NCI-H446 (cell line): ENCODE measurements at places on chromosomes 7 and 10.

DNA sequence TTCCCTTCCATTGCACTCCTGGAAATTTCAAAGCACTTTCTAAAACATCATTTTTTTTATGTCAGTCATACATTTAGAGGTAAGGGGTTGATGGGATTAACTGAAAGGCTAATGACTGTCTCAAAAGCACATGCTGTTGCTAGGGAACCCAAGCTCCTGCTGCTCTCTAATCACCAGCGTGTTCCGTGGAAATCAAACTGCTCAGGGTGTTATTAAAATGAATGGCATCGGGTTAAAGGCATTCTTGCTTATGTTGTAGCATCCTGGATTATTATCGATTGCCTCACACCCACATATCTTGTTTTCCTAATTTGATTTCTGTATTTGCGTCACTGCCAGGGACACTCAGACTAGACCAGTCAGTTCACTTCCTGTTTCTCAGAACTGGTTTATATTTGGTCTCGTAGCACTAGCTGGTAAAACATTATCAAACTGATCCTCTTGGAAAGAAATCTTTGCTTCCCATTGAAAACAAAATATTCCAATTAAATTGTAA is 216.5 kb upstream of the MKLN1 start:
- no peak for DNase-seq

- peak; percentile 73 for DNase-seq
Observed at GRCh38 chr7:151368136-151368571, 26.5 kb downstream of the NUB1 start.

DNA sequence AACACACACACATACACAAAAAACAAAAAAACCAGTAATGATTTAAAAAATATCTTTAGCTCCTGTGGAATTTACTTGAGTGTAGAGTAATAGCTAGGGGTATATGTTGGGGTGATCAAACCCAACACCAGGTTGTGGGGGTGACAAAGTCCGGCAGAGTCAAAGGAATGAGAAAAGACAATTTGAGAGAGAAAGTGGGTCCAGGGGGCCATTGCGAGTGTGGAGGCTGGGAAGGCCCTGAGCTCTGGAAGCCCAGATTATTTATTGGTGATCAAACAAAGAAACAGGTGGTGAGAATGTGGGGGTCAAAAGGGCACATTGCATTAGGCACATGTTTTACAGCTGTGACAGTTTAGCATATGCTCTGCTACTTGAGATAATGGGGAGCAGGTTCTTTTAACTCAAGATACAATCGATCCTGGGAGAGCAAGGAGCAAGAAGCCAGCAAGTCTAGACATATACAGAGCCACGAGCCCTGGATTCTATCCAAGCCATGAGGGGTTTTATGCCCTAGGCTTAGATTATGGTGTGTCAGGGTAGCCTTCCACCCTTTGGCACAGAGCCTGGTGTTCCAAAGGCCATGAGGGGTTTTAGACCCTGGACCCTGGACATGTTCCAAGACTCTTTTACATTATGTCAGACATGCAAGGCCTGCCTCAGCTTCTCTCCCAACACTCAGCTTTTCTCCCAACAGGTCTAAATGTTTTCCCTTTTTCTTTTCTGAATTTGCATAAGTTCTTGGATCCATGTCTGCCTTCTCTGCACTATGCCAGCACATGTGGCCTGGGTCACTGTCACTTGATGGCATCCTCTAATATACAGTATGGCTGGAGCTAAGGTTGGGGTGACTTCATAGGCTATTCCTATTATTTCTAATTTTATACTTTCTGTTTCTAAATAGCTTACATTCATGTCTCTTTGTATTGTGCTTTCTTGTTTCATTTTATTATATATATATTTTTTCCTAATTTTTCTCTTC is 48.6 kb upstream of the MKI67 start:
- DNase-seq = no peak

GRCh38 chr10:17418249-17418648 is 36.1 kb downstream of the ST8SIA6 start:
- DNase-seq = no peak

- DNase-seq = no peak
Observed at GRCh38 chr7:13948019-13948801, 41.3 kb downstream of the ETV1 start.

- DNase-seq = peak; percentile 70
Observed at GRCh38 chr7:9945131-9945530, 1028.5 kb upstream of the PHF14 start.

GRCh38 chr7:155453296-155454182 is 4.4 kb upstream of the EN2 start:
- DNase-seq = no peak

DNA sequence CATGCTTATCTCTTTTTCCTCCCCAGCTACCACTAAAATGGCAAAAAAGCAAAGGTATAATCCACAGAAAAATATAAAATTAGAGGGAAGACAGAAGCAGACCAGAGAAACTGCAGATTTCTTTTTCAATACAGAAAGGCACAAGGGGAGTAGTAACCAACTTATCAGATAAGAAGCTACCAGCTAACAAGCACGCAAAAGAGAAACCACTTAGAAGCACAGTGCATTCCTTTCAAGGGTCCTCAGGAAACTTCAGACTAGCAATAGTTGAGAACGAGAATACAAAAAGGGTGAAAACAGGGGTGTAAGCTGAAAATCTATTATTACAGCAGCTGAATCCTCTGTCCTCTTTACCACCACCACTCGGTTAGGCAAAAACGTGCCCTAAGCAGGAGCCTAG is 9.9 kb upstream of the OR2A5 start:
- no peak for DNase-seq

GRCh38 chr10:88346144-88346977 is 236.8 kb downstream of the RNLS start:
- no peak for DNase-seq

- DNase-seq = no peak
Observed at GRCh38 chr10:91799612-91799975, 1.4 kb downstream of the TNKS2 start.

DNA sequence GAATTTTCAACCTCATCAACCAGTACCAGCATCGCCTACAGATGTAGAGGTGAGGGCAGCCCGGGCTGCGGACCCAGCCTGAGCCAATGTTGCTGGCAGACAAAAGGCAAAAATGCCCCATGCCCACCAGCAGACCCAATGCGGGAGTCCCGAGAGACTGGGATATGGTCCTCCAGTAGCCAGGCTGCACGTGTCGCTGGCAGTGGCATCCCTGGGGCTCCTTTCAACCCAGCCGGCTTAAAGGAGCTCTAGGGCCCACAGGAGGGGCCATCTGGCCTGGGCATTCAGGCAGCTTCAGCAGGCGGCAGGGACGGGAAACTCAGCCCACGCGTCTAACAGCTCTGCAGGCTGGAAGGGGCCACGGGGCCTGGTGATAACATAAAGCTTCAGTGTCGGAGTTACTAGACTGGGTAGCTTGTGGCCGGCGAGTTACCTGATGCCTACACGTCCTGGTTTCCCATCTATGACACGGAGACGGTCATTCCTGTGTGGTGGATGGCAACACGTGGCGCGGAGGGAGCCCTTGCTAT is 70.7 kb downstream of the PROSER2 start:
- DNase-seq = no peak

DNA sequence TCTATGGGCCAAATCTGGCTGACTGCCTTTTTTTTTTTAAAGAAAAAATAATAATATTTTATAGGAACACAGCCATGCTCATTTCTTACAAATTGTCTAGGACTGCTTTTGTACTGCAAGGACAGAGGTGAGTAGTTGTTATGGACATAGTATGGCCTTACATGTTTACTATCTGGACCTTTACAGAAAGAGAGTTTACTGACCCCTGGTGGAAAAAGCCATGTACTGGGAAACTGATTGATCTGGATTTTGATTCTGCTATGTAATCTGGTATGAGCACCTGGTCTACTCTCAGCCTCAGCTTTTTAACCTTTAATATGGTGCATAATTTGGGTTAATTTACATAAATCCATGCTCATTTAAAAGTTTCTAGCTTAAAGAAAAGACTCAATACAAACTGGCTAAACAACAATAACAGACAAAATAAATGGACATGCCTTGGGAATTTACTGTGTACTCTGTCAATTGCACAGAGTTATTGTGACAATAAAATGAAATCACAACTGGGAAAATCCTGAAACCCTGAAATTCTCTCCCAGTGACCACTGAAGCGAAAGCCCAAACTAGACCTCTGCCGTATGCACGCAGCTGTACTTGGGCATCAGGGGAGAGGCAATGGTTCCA is 260.7 kb downstream of the BMPER start:
- DNase-seq = peak; percentile 42
